ENCODE measurements at places on chromosomes 12 and 14. TPM values are rescaled to one million over a fixed set of nuclear protein-coding genes. Genes with fewer than 3 reads are reported as not detected.

The ARHGEF25 gene
- 22.8 TPM for polyA plus RNA-seq

The TDRD9 gene
- polyA plus RNA-seq: 0.58 TPM

The ANO2 gene
- 0.46 TPM for polyA plus RNA-seq

The NEUROD4 gene
- polyA plus RNA-seq: not detected

The GNPNAT1 gene
- 34.9 TPM for polyA plus RNA-seq

The CLEC4C gene
- not detected for polyA plus RNA-seq

The WSCD2 gene
- polyA plus RNA-seq: not detected

The XPOT gene
- polyA plus RNA-seq: 21.4 TPM

The FAM222A gene
- polyA plus RNA-seq: 2.1 TPM
